Stimulated activated CD8-positive, alpha-beta memory T cell treated with anti-CD3 and anti-CD28 coated beads, Interleukin-4, amount 100 ng/mL, for 1 hour (primary cell): ENCODE measurements at places on chromosomes 7 and 10.

- DNase-seq: no peak
These were observed 150.9 kb upstream of the KAT6B start for GRCh38 chr10:74675484-74675883.

DNA sequence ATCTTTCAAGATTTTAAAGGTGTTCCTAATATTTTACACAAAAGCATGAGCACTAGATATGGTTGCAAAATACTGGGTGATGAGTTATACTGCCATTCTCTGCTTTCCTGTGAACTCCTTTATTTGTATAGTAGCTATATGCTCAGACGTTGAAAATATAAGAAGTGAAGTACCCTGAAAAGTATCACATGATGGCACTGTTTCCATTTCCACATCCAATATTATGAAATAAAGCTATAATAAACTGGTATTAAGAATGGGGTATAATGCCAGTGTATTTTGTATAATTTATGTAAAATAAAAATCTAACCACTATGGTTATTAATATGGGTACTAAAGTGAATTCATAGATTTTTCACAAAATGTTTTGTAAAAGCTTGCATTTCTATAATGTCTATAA lies 79.6 kb upstream of the FOXP2 start:
- DNase-seq: no peak

DNA sequence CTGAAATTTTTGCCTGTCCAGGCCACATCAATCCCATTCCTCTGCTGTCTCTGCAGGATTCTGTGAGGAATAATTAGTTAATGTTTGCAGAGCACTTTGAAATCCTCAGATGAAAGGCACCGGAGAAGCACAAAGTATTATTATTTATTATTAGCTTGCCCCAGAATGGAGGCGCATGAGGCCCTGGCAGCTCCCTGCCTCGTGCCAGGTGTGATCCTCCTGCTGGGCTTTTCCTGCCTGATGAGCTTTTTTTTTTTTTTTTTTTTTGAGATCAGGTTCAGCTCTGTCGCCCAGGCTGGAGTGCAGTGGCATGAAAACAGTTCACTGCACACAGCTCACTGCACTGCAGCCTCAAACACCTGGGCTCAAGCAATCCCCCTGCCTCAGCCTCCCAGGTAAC lies 65.2 kb downstream of the TCF7L2 start:
- DNase-seq: no peak

DNA sequence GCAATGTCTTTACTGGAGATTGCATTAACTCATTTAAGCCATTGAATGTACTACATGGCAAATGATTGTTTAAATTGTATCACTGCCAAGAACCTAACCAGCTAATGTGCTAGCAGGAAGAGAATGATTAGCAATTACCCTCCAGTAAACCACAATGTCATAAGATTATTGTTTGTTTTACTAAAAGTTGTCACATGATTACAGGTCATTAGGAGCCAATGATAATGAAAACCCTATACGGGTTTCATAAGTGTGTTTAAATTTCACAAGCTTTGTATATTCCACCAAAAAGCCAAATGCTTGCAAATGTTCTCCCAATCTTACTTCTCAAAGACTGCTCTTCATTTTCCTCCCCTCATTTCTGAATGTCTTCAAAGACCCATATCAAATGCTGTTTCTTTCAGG lies 76.5 kb upstream of the PPP1R3C start:
- no peak for DNase-seq

GRCh38 chr10:49333192-49333591 lies 34.2 kb downstream of the C10orf71 start:
- DNase-seq: no peak

- no peak for DNase-seq
These were observed 4.1 kb downstream of the DKK1 start for GRCh38 chr10:52318136-52318701.

GRCh38 chr10:18665815-18666558 lies 6.8 kb downstream of the ARL5B start:
- DNase-seq: no peak

- no peak for DNase-seq
These were observed 193.6 kb downstream of the JCAD start for GRCh38 chr10:29865700-29866355.

DNA sequence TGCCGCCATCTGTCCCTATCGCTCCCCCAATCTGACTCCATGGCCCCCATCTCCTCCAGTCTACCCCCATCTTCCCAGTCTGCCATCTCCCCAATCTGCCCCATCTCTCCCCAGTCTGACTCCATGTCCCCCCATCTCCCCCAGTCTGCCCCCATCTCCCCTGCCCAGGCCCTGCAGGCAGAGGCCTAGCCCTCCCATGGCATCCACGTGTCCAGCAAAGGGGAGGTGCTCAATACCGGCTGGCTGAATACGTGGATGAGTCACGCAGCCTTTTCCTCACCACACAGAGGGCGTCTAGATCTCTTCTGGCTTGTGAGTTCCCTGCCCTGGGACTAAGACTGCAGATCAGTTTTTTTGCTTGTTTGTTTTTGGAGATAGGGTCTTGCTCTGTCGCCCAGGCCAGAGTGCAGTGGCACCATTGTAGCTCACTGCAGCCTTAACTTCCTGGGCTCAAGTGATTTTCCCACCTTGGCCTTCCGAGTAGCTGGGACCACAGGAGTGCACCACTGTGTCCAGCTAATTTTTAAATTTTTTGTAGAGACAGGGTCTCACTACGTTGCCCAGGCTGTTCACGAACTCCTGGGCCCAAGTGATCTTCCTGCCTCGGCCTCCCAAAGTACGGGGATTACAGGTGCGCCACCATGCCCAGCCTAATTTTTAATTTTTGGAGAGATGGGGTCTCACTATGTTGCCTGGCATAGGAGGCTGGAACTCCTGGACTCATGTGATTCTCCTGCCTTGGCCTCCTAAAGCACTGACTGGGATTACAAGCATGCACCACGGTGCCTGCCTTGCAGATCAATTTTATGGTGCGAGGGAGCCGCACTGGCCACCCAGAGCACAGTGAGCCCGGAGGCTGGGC lies 15.3 kb upstream of the GPR146 start:
- DNase-seq: peak; percentile 26

DNA sequence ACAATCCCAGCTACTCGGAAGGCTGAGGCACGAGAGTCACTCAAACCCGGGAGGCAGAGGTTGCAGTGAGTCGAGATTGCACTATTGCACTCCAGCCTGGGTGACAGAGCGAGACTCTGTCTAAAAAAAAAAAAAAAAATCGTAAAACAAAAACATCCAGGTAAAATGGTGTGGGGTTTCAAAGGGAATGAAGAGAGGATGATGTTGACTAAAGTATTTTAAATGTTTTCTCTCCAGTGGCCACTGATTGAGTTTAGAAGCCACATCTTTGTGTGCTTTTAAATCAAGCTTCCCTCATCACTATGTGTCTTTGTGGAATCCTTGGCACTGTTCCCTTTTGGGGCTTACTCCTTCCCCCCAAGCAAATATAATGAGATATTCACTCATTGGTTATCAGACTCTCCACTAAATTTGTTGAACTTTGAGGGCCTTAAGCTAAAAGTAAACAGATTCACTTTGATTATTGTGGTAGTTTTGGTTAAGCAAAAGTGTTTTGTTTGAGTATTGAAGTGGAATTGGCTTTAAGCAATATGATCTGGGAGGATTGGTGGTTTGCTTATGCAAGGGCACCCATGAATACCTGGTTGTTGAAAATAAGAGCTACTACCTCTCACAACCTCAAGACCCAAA lies 162.9 kb downstream of the CDK14 start:
- no peak for DNase-seq

GRCh38 chr10:84341538-84341856 lies 13.1 kb downstream of the CCSER2 start:
- DNase-seq: no peak

DNA sequence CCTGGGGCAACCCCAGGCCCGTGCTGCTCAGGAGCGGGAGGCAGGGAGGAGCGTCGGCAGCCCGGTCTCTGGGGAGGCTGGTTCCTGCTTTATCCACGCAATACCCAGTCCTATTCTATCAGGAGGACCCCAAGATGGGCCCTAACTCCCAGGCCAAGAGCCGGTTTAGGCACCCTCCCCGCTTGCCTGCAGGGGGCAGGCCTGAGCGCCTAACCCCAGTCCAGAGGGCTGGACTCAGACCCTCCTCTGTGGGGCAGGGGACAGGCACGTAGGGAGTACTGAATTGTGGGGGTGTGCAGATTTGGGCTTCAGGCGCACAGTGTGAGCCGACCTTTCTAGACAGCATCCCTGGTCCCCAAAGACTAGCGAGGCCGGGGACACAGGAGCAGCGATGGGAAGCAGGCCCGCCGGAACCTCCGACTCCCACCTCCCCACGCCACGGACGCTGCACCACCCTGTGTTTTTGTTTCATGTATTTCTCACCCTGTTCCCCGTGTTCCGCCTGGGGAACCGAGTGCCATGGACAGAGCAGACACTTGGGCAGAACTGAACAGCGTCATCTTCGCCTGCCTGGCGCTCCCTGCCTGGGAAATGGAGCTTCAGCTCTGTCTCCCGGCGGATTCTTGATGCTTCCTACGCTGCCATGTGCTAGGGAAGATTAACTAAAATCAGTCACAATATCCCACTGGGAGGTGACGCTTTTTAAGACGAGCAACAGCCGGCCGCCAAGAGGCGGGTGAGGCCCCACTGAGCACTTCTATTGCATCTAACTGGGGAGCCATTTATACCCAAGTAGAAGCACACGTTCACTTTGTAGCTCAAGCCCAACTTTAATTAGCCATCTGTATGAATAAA lies 5.3 kb downstream of the NUDT1 start:
- DNase-seq: no peak

DNA sequence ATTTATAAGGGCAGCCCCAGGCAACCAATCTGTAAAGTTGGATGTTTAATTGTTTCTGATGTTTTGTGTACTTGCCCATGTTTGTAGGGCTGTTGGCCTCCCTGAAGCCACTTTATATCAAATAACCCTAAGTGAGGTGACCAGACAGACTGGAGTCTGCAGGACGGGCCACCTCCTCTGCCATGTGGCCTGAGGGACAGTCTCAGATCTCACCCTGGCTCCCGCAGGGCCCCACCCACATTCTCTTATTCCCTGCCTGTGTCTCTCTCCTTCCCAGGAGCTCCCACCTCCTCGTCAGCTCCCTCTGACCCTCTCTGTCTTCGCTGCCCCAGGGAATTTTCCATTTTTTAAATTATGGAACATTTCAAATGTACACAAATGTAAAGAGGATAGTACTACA lies 9.5 kb upstream of the C10orf71 start:
- no peak for DNase-seq

GRCh38 chr10:96470116-96470743 lies 43.5 kb downstream of the TLL2 start:
- DNase-seq: no peak
